ENCODE measurements at places on chromosomes 11 and 22.

- DNase-seq, result no peak
Measured at GRCh38 chr11:70091638-70092037, 13.5 kb downstream of the ANO1 start.

GRCh38 chr11:119062779-119063178 is 4.8 kb upstream of the VPS11 start:
- DNase-seq, result peak; percentile 77

- no peak for DNase-seq
Measured at GRCh38 chr22:26534171-26534855, 22.0 kb upstream of the TFIP11 start.

DNA sequence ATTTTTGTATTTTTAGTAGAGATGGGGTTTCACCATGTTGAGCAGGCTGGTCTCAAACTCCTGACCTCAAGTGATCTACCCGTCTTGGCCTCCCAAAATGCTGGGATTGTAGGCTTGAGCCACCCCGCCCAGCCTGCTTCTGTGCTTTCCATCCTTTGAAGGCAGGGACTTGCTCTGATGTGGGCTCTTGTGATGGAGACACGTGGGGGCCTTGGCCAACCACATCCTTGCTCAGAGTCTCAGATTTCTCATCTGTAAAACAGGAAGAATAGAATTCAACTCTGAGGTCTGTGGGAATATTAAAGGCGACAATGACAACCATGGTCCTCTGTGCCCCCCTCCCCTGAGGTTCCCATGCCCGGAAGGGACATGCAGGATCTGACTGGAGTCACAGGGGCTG is 3.8 kb upstream of the GGA1 start:
- DNase-seq, result no peak

- DNase-seq, result no peak
Measured at GRCh38 chr11:8878771-8879170, 32.2 kb upstream of the AKIP1 start.

- DNase-seq, result no peak
Measured at GRCh38 chr11:87438416-87438815, 400.7 kb downstream of the TMEM135 start.

DNA sequence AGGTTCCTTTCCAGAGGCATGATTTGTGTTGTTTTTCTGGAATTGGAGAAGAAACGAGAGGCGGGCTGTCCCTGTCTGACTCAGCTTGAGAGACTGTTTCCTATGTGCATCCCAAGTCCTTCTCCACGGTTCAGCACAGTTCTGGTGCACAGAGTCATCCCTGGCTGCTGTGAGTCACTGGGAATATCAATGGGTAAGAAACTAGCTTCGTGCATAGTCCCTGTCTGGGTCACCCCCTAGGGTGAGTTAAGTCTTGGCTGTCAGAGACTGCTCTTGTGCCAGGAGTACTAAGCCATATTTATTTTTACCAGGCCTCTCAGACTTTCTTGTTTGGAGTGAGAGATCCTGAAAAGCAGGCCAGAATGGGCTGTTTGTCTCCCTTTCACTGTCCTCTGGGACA is 2.4 kb upstream of the LRP4 start:
- DNase-seq, result peak; percentile 91

DNA sequence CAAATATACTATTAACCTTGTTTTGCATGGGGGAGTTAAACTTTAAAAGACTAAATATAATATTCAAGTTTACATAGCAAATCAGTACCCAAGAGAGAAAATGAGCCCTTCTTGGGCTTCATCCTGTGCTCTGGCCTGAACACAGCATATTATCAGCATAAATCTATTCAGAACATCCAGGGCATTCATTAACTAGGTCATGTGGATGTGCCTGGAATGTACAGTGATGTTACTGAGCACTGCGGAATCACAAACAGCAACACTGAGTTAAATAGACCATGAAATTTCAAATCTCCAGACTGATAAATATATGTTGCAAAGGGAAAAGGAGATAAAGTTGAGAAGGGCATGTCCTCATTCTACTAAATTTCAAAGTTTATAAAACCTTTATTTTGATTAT is 426.4 kb downstream of the AASDHPPT start:
- peak; percentile 21 for DNase-seq
